ENCODE measurements at places on chromosomes 3 and 15.

DNA sequence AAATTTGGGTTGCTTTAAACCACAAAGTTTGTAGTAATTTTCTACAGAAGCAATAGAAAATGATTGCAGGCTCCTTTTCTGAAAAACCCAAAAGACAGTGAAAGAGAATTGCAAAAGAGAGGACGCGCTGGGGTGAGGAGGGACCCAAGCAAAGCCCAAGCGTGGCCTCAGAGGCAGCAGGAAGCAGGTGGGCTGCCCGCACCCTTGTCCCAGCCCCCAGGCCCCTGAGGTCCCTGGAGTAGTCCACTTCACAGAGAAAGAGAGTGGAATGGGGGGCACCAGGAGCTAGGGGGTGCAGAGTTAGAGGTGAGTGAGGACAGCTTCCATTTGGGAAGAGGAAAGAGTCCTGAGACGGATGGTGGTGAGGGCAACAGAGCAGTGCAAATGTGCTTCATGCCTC, 11.6 kb downstream of the DNAJB8 start:
- DNase-seq, result no peak

- no peak for DNase-seq
These were observed 81.7 kb upstream of the POU1F1 start for GRCh38 chr3:87358066-87358465.

GRCh38 chr3:112651516-112651915, 10.6 kb upstream of the CCDC80 start:
- DNase-seq, result no peak

GRCh38 chr15:64697911-64698369, 77.4 kb downstream of the RBPMS2 start:
- DNase-seq, result no peak

DNA sequence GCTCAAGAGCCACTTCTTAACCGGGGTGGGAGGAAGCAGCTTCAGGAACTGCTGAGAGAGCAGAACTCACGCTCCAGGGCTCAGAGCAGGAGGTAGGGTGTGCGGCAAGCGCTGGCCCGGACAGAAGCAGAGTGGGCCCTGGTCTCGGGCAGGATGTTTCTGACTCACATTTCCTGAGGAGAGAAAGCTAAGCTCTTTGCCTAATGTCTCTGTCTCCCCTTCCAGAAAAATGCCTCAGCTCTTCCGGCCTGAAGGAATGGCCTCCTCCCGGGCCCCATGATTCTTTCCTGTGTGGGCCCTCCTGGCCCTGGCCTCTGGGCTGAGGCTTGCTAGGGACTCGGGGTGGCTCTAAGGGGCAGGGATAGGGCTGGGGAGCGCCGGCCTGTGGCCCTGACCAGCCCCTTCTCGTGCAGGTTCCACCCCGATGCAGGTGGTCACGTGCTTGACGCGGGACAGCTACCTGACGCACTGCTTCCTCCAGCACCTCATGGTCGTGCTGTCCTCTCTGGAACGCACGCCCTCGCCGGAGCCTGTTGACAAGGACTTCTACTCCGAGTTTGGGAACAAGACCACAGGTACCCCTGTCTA, 4.1 kb upstream of the STAB1 start:
- DNase-seq, result no peak

Measured in NCI-H1105 treated with DMSO at 0.1 percent for 48 hours (cell line).